ENCODE measurements at places on chromosomes 2 and 18.

GRCh38 chr2:39947294-39948015, 168.4 kb upstream of the THUMPD2 start:
- DNase-seq: no peak

- no peak for DNase-seq
Observed at GRCh38 chr2:75787532-75788132, 76.9 kb upstream of the GCFC2 start.

- DNase-seq: peak; percentile 36
Observed at GRCh38 chr2:70553334-70553583, 367 bp downstream of the TGFA start.

DNA sequence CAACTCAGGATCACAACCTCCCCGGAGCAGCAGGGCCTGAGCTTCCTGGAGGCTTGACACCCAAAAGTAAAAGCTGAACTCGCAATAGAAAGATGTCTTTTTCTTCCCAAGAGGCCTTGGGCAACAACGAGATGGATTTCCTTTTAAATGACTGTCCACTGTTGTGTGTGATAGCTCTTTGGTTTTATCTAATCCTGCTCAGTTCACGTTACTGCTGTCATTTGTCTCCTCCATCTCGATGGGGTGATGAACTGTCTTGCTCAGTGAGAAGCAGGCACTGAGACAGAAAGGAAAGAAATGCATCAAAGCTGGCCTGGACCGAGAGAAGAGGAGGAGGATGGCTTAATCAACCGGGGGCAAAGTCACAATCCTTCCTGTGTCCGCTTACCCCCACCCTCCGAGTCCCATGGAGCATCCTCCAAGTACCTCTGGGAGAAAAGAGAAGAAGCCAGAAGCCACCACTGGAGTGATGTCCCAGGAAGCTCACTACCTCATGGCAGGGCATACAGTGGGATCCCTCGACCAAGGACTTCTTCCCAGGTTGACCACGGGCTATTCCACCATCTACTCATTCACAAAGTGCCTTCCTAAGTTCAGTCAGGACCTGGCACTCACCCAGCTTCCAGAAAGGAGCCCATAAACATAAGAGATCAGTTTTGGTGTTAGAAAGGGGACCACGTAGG, 68.5 kb downstream of the GALNT14 start:
- DNase-seq: no peak

- no peak for DNase-seq
Observed at GRCh38 chr2:178208336-178208735, 14.0 kb downstream of the OSBPL6 start.

GRCh38 chr2:8684878-8685696, 3.2 kb downstream of the ID2 start:
- DNase-seq: peak; percentile 37

DNA sequence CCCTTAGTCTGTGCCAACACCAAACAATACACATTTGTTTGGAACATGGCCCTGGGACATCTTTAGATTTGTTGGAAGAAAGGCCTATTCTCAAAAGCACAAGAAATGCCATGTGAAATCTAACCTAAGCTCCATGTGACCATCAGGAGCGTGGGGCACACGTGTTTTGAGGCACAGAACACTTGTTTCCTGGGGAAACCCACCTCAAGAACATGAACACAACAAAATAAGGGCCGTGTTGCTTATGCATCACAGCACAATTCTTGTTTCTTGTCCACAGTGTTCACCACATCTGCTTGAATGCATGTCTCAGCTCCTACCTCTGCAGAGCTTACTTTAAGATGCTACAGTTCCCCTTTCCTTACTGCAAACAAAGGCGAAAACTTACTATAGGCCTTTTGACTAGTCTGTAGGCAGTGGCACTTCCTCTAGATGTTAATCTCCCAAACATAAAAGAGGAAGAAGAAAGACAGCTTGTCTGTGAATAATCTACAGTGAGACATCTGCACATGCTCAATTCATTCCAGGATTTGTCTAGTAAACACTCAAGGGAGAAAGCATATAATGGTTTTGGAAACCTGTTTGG, 165.0 kb downstream of the ANKRD44 start:
- DNase-seq: no peak

DNA sequence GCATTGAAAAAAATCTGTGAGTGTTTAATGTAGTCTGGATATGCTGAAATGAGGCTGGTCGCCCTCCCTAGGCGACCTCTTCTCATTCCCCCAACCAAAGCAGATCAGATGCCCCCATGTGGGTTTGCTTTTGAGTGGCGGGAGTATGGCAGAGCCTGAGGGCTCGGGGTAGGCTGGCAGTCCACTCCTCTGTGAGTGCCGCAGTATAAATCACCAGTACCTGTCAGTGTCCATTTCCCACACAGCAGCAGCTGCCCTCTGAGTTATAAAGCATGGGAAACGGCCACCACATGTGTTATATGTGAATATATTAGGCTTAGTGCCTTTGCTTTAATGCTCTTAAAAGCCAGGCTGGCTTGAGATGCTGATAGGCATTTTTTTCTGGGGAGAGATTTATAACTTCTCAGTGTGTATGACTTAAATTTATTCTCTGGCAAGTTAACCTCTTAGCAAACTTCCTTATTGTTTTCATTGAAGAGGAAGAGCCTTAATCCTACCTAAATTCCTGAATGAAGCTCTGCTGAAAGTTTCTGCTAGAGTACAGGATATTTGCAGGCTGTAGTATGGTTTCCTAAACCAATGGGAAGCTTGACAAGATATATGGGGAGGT, 3.8 kb downstream of the DCC start:
- DNase-seq: no peak

- no peak for DNase-seq
Observed at GRCh38 chr18:13556502-13556901, 169.9 kb downstream of the FAM210A start.

DNA sequence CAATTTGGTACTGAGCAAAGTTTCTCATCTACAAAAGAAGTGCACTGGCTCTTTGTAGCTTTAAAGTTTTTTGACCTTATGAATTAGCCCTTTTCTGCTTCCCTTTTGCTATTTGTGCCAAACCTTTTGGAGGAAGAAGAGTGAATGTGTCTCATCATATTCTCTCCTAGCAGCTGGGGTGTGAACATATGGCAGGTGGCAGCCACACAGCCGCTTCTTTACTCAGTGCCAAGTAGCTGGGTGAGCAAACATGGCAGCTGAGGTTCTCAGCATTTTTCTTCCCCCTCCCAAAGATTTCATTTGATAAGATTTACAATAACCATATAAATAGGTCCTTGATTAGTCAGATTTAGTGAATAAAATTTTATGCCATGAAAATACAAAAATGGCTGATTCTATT, 46.7 kb upstream of the STK17B start:
- DNase-seq: no peak

- no peak for DNase-seq
Observed at GRCh38 chr18:51531501-51531900, 334.0 kb upstream of the MEX3C start.

DNA sequence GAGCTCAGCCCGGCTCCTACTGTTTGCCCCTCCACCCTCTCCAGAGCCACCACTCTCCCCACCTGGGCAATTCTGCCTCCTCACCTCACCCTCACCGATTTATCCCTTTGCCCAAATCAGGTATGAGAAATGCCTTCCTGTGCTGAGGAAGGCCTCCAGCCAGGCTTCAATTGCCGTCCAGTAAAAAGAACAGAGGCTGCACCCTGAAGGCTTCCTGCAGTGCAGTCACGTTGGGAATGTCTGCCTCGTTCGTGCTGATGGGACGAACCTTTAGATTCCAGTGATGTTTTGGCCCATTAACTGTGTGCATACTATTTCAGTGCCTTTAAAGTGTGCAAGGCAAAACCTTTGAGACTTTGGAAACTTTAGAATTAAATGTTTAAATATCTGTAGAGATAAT, 34.2 kb downstream of the ATP6V1C2 start:
- DNase-seq: no peak

DNA sequence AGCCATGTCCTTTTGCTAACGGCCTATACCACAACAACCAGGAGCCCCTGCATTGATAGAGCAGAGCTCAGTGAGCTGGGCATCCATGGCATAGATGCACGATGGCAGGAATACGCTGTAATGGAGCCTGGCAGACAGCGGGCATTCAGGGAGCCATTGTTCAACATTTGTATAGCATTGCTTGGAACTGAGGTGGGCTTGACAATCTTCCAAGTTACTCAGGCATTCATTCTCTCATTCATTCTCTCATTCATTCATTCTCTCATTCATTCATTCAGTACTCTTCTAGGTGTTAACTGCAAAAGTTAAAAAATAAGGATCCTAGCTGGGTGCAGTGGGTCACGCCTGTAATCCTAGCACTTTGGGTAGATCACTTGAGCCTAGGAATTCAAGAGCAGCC, 62.7 kb downstream of the MYOM1 start:
- no peak for DNase-seq

DNA sequence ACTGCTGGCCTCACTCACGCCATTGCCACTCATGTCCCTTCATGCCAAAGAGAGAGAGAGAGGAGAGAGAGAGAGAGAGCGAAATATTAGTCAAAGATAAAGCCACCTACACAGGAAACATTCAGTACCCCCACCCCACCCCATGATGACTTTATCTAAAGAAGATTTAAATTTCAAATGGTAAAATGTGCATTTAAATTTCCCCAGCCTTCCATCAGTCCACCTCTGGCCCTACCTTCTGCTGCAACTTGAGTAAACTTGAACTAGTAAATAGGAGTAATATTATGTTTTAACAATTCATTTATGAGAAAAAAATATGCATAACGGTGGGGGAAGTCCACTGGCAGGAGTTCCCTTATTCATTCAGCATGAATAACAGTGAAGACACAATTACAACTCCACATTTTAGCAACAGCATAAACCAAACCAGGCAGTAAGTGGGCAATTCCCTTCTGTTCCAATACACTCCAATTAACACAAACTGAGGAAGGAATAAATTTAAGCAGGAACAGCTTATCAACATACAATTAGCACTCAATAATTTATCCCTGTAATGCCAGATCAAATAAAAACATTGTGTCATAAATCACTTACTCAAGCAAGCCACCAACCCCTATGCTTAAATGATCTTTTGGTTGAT, 264.2 kb downstream of the LNPK start:
- no peak for DNase-seq

DNA sequence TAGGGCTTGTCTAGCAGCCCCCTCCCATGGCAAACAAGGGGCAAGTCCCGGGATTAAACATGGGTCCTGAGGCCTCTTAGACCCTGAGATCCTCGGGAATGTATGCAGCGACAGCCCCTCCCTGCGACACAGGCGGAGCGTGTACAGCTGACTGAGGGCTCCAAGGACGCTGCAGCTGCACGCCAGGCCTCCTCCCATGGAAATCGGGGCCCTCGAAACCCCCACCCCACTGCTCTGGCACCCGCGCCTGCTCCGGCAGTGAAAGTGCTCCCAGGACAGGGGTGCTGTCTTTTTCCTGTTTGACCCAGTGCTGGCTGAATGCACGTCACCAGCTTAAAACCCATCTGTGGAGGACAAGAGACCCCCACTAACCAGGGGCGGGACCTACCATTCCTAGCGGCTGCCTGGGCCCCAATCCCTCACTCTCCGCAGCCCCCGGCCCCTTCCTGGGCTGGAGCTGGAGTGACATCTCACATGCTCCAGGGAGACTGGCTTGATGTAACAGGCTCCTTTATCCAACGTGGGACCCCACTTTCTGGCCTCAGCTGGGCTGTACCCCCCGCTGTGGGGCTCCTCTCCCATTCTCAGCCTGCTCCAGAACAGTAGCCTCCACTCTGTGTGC, 247.7 kb downstream of the TWIST2 start:
- DNase-seq: no peak

- DNase-seq: no peak
Observed at GRCh38 chr18:9868857-9869714, 16.7 kb upstream of the TXNDC2 start.

DNA sequence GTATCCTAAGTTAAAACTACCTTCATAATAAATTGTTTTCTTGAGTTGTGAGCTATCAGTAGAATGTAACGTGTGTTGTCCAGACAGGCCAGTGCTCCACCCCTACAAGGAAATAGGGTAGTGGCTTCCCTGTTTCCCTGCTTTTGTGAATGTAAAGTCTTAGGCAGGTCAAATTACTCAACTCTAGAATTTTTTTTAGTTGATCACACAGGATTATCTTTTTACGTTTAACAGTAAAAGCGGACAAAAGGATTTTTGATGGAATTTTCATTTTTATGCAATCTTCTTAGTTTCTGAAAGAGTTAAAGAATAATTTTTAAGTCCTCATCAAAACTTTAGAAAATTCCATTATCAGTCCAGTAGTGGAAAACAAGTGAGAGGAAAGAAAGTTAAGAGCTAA, 38.2 kb downstream of the GPD2 start:
- no peak for DNase-seq

- DNase-seq: no peak
Observed at GRCh38 chr2:122179492-122180165, 424.2 kb downstream of the TSN start.

DNA sequence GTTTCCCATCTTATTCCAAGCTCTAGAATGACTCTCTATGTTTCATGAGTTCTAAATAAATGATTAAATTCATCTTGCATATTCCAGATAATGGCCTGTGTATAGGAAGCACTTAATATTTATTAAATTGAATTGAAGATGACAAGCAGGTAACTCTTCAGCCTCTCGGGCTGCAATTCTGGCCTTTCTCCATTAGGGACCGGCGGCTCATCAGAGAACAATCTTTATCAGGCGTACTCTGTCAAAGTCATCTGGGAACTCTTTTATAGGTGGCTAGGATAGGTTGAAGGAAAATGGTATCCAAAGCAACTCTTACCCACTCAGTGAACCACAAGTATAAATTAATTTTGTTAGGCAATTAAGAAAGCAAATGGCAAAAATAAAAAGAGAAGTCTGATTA, 308.5 kb downstream of the NOL4 start:
- DNase-seq: no peak

GRCh38 chr2:173288561-173288960, 66.1 kb upstream of the CDCA7 start:
- peak; percentile 14 for DNase-seq

DNA sequence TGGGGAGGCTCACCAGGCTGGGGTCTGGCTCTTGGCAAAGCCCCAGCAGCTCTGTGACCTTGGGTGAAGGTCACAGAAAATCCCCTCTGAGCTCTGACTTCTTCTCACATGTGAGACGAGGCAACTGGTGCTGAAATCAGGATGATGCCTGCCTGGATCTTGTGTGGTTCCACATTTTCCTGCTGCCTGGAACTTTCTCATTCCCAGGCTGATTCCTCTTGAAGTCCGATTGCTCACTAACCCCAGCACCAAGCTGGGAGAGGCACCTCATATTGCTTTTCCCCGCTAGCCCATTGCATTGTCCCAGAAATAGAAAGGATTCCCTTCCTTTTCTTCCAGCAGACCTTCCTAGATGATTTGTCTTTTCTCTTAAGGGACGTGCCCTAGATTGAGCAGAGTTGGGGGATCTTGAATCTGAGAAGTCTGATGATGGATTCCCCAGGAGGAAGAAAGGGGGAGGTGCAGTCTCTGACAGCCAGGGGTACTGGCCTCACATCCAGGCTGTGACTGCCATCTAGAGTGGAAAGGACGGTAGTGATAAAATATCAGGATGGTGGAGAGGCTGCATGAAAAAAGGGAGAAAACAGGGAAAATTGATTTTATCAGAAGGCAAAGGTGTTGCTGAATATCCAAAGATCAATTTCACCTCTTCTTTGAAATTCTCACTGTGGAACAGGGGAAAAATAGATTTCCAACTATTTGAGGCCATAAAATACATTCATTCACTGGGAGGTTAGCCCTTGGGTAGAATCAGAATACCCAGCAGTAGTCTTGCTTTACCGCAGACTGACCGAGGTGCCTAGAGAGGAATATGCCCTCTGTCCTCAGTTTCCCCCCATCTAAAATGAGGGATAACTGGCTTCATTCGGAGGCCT, 96.3 kb downstream of the FAM210A start:
- peak; percentile 23 for DNase-seq

Data from stimulated activated naive CD4-positive, alpha-beta T cell treated with Interleukin-2 at 50 U/mL for 16 hours (primary cell).